Colonic mucosa (tissue), 4 donors: ENCODE measurements at places on chromosomes 2 and 18. TPM values are rescaled to one million over a fixed set of nuclear protein-coding genes. Genes with fewer than 3 reads are reported as not detected.
A peak's percentile ranks its signal among the peaks of the same experiment; 100 is the strongest.

Gene GAD1
- 0.10 TPM for total RNA-seq

Gene NPAS2
- 33.9 TPM for total RNA-seq

Gene APCDD1
- 10.7 TPM for total RNA-seq

Gene TMEM247
- total RNA-seq, result not detected

Gene RNF152
- total RNA-seq, result 29.8 TPM

Gene ZNF385B
- total RNA-seq, result 0.10 TPM

Gene TBR1
- not detected for total RNA-seq

DNA sequence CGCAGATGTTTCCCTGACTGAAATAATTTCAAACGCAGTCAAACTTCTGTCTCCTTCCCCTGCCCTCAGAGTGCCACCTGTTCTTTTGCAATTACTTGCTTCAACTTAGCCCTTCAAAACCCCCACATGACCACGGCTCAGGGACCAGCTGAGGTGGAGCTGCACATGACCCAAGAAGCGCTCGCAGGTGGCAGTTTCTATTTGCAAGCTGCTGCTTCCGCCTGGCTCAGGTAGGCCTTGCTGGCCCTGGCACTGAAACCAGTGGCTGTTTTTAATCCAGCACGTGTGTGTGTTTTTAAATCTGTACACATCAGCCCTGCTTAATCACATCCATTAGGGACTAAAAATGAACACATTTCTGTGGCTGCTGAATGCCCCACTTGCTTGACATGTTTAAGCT lies 95.3 kb downstream of the CCDC93 start:
- DNase-seq, result no peak

- DNase-seq, result no peak
These were observed 115.7 kb downstream of the VIT start for GRCh38 chr2:36812196-36812595.

GRCh38 chr2:196592331-196592910 lies 47.1 kb upstream of the CCDC150 start:
- DNase-seq, result peak; percentile 20

GRCh38 chr2:132374551-132374950 lies 42.1 kb upstream of the GPR39 start:
- no peak for DNase-seq

DNA sequence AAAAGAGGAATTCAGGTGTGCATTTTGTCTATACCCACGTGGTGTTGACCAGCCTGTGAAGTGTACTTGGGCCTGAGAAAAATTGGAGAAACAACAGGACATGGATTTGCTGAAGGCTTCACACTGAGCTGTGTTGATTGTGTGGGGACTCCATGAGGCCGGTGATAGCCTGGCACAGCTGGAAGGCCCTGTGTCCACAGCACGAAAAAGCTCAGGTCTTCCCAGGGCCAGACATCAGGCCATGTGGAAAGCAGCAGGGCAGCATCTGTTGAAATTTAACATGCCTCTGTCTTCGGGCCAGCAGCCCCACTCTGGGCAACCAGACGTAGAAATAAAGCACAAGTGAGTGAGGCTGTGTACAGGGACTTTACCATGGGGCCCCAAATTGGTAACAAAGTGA lies 84.1 kb downstream of the HS6ST1 start:
- no peak for DNase-seq

DNA sequence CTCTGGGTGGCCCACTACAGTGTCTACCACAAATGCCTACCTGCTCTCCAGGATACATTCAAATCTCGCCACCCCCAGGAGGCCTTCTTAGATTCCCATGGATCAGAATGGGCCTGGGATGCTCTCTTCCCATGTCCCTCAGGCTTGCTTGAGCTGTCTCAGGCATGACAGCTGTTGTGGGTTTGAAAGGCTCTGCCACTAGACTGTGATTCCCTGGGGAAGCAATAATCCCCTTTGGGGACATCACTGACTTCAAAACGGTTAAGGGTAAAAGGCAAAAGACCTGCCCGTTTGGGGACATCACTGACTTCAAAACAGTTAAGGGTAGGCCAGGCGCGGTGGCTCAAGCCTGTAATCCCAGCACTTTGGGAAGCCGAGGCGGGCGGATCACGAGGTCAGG lies 35.8 kb upstream of the ZNF516 start:
- no peak for DNase-seq

DNA sequence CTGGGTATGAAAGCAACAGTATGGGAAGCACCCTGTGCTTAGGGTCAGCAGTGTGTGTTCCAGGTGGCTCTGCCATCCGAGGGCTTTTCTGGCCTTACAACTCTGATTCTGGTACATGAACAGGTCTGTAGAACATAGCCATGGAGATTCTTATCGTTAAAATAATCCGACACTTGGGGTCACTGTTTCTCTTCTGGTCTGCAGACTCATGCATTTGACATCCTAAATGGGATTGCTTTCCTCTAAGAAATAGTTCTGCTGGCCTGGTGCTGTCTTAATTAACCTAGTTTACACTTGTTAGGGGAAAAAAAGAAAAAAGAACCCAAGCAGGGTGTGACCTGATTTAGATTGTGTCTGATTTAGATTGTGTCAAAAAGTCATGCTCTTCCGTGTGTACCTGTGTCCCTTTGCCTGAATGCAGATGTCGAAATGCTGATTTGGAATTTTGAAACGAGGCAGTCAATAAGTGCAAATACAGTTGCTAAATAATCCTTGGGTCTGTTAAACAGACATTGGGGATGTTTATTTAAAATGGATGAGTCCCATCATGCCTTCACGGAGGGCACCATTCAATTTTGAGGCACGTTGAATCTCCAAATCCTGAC lies 59.6 kb downstream of the TRPM8 start:
- no peak for DNase-seq
